Cortex of kidney (tissue), 1 donor: ENCODE measurements at places on chromosomes 13 and 19.

DNA sequence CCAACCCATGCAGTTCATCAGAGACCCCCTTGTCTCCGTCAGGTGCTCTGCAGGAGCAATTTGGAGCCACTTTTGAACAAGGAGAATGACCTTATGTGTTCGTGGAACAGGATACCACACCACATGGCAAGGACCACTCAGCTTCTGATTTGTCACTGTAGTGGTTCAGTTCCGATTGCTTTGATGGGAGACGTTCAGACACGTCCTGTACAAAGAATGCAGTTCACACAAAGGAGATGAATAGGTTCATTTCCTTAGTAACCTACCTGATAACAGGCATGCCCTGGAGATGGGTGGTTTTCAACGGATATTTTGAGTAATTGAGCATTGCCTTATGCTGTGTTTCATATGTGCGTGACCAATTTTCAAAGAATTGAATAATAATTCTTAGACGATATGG is 17.2 kb downstream of the FGF9 start:
- no peak for DNase-seq

DNA sequence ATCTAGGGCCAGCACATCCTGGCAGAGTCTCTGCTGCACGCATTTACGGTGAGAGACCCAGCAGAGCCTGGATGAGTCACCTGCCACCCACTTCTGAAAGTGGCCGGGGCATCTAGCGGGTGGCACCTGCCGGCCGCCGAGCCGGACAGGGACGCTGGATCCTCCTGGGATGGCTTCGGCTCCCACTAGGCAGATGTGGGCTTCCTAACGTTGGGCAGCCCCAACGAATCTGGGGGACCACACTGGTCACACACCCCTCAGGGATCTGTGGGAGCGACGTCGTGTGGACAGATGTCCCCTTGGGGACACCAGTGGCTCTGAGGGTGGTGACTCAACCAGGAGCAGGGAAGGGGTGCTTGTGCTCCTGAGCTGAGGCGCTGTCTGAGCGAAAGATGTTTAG is 32.2 kb downstream of the TMEM255B start:
- no peak for DNase-seq

DNA sequence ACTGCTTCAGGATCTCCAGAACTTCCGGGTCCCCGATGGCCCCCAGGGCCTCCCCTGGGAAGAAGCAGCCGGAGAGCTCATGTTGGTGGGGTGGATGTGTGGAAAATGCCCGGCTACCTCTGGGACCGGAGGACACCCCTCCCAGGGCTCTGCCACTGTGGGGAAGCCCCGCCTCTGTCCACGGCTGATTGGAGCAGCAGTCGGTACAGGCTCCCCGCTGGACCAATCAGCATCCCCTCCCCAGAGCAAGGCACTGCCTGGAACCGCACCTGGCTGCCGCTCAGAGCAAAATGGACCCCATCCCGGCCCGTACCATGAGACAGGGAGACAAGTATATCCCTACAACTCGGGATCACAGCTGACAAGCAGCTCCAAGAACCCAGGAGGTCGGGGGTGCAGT is 6.4 kb downstream of the DOHH start:
- DNase-seq = no peak

DNA sequence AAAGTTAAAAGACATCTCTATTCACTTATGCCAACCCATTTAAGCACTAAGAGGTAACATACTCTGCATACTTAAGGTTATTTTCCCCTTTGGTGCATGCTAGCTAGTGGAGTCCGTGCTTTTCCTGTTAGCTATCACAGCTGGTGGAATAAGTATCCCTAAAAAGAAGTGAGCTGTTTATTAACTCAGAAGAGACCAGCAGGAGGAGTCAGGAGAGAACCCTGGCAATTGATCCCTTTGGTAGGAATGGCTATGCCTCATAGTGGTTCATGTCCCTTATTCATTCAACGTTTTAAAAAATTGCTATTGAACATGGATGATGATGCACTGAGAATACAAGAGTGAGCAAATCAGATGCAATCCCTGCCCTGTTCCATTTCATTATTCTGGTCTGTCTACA is 12.4 kb upstream of the NEK5 start:
- DNase-seq = no peak

DNA sequence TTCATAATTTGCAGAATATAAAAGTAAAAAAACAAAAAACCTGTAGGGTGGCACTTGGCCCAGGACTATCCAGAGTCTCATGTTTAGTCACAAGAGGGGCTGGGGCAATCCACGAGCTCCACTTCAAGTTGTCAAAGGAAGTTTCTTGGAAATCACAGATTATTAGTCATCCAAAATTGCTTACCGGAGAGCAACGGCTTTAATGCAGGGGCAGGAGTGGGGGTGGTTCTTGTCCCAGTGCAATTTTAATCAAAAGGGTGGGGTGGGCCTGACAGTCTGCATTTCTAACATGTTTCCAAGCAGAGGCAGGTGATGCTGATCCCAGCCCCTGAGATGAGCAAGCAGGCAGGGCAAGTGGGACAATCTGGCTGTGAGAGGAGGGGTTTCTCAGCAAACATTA is 233.9 kb downstream of the ABCC4 start:
- DNase-seq = no peak

DNA sequence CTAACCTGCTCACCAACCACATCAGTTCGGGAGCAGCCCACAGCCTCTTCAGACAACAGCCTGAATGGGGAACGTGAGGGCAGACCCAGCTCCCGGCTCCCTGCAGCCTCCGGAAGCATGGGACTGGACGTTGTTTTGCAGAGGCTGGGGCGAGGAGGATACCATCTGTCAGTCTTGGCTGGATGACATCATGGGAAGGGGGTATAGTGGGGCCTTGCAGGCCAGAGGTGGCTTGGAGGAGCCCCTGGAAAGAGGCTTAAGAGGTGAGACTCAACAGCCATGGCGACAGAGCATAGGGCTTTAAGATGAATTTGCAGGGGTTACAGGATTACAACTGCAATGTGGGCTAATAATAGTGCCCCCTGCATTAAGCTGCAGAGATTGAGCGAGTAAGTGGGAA is 1.5 kb downstream of the FXYD3 start:
- DNase-seq = no peak

DNA sequence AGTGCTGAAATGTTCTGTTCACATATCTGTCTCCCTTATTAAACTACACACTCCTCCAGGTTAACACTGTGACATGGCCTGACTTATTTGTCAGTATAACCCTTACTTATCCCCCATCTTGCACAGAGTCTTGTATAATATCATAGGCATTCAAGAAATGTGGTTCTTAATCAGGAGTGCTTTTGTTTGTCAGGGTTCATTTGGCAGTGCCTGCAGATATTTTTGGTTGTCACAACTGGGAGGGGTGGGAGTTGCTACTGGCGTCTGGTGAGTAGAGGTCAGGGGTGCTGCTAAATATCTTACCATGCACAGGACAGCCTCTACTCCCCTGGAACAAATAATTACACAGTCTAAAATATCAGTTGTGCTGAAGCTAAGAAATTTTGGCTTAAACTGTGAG is 20.4 kb upstream of the OBI1 start:
- DNase-seq = no peak

DNA sequence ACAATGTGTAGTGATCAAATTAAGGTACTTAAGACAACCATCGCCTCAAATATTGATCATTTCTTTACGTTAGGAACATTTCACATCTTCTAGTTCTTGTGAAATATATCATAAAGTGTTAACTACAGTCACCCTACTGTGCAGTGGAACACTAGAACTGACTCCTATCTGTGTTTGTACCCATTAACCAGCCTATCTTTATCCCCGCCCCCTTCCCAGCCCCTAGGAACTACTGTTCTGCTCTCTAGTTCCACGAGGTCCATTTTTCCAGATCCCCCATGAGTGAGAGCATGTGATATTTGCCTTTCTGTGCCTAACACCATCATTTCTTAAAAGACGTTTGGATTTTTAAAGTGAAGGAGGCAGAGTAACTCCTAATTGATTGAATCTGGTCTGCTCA is 24.4 kb upstream of the GGACT start:
- no peak for DNase-seq

DNA sequence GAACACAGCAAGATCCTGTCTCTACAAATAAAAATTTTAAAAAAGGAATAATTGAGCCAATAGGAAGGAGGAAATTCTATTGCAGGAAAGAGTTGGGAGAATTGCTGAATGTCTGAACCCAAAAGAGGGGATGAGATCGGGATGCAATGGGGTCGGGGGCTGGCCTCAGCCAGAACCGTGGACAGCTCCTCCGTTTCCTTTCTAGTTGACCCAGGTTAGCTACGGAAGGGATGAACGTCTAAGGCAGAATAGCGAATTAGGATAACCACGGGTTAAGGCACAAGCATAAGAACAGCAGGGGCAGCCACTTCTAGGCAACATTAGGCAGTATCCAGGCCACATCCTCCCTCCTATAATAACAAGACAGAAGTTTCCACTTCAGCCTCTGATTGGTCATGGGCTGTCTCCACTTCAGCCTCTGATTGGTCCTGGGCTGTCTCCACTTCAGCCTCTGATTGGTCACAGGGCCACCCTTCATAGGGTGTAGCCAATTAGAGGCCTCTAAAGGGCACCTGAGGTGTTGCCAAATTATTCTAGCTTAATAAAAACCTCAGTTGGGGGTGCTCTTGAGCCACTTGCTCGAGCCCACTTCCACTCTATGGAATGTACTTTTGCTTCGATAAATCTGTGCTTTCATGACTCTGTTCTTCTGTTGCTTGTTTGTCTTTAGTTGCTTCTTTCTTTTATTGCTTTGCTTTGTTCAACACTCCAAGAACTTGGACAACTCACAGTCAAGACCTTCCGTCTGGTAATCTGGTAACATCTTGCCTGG is 24.9 kb upstream of the TPM4 start:
- DNase-seq = no peak

DNA sequence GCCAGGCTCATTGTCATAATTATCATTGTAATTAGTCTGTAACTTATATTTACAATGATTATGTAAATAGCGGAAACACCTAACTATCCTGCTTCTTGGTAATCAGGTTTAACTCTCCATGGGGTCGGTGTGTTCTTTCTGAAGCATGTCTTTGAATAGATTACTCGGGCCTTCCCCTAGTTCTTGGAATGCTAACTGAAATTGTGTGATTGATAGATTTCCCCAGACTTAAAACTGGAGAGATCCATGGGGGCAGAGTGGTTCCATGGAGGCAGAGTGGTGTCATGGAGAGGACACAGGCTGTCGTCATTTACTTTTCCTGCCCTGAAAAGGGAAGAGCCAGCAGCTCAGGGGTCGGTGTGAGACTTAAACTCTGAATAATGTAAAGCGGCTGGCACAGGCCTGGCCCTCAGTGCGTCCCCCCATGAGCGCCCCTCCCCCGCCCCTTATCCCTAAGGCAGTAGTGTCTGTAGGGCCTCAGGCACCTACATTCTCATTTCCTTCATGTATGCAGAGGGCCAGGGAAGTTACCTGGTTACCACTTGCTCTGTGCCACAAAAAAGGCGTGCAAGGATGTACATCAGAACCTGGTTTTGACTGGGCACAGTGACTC is 225.1 kb downstream of the TM9SF2 start:
- DNase-seq = no peak

DNA sequence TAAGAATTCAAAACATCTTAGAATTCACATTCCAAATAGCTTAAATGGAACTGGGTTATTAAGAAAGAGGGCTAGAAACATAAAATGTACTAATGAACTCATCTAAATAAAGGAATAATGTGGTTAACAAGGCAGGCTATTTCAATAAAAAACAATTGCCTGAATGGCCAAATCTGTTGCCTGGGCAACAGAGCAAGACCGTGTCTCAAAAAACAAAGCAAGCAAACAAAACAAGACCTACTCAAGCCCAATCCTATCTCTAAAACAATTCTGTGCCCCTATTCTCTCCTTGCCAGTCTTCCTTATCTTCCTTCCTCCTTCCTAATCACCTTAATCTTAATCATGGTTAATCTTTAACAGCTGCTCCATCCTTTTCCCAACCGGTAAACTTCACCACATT is 12.1 kb downstream of the IGFL1 start:
- no peak for DNase-seq

DNA sequence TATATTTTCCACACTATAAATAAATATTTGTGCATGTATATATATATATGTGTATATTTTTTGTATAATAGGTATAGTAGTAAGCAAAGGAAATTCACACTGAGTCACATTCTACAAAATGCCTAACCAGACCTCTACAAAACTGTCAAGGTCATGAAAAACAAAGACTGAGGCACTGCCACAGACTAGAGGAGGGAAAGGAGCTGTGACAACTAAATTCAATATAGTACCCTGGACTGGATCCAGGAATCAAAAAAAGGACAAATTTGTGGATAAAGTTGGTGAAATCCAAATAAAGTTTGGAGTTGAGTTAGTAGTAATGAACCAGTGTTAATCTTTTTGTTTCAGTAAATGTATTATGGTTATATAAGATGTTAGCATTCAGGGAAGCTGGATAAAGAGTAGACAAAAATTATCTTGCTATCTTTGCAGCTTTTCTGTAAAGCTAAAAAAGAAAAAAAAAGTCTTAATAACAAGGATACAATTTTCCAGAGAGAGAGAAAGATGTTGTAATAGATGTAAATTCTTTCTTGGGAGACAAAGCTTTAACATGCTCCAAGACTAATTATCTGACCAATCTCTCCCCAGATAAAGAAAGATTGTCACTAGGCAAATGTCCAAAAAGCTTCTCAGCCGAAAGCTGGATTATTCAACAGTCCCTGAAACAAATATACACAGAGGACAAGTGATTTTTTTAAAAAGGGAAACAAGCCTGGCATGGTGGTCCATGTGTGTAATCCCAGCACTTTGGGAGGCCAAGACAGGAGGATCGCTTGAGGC is 19.1 kb downstream of the SYDE1 start:
- no peak for DNase-seq

DNA sequence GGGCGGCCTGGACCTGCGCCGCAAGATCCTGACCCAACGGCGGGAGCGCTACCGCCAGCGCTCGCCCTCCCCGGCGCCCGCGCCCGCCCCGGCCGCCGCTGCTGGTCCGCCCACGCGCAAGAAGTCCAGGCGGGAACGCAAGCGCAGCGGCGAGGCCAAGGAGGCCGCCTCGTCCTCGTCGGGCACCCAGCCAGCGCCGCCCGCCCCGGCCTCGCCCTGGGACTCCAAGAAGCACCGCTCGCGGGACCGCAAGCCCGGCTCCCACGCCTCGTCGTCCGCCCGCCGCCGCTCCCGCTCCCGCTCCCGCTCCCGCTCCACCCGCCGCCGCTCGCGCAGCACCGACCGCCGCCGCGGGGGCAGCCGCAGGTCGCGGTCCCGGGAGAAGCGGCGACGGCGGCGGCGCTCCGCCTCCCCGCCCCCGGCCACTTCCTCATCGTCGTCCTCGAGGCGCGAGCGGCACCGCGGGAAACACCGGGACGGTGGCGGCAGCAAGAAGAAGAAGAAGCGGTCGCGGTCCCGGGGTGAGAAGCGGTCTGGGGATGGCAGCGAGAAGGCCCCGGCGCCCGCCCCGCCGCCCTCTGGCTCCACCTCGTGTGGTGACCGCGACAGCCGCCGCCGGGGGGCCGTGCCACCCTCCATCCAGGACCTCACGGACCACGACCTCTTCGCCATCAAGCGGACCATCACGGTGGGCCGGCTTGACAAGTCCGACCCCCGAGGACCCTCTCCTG is 10.0 kb downstream of the SCAF1 start:
- DNase-seq = no peak
